Thoracic aorta (tissue), 2 donors: ENCODE measurements at places on chromosomes 4 and X. TPM values are rescaled to one million over a fixed set of nuclear protein-coding genes. Genes with fewer than 3 reads are reported as not detected.

- DNase-seq: no peak
Observed at GRCh38 chrX:97145934-97146333, 262.2 kb downstream of the RPA4 start.

GRCh38 chr4:116328261-116328860, 757.0 kb downstream of the TRAM1L1 start:
- DNase-seq: no peak

- no peak for DNase-seq
Observed at GRCh38 chr4:128775916-128776315, 33.6 kb upstream of the JADE1 start.

GRCh38 chrX:112368371-112368770, 285.8 kb upstream of the TRPC5 start:
- DNase-seq: no peak

DNA sequence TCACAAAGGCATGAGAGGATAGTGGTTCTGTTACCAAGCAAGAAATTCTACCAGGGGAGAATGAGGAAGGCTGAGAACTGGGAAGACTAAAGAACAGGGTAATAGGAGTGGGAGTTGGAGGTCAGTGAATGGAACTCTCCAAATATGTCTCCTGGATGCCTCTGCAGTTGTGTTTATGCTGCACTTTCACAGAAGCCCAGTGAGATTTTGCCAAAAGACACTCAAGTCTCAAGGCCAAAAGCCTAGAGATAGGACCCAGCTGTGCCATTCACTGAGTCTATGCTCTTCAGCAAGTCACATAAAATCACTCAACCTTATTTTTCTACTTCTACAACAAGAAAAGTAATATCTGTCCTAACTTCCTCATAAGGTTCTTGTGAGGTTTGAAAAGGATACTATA, 285.4 kb downstream of the UNC5C start:
- no peak for DNase-seq

DNA sequence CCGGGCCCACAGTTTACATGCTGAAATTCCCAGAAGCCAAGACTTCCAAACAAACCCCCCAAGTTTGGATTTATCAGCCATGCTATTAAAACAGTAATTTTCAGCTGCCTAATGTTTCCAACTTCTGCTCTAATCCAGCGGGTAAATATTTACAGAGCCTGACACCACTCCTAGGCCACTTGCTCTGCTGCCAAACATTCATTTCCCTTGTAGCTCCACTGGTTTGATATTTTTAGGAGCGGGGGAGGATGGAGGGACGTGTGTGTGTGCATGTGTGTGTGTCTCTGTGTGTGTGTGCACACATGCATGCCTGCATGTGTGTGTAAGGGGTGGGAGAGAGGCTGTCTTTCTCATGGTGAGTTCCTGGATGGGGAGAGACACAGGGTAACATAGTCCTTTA, 115.7 kb upstream of the PJA1 start:
- no peak for DNase-seq

- DNase-seq: no peak
Observed at GRCh38 chr4:30789219-30789671, 69.1 kb downstream of the PCDH7 start.

GRCh38 chr4:98803251-98803650, 125.7 kb downstream of the EIF4E start:
- no peak for DNase-seq

GRCh38 chr4:94375364-94375763, 32.7 kb upstream of the HPGDS start:
- DNase-seq: no peak

The RAB39B gene
- 0.14 TPM for total RNA-seq

The CCDC110 gene
- total RNA-seq: 0.35 TPM

The IQCM gene
- not detected for total RNA-seq

The RNF128 gene
- not detected for total RNA-seq
